Right lobe of liver (tissue), 6 donors: ENCODE measurements at places on chromosomes 12 and 14. TPM values are rescaled to one million over a fixed set of nuclear protein-coding genes. Genes with fewer than 3 reads are reported as not detected.

- no peak for DNase-seq
Measured at GRCh38 chr12:83122623-83122934, 435.9 kb downstream of the TMTC2 start.

DNA sequence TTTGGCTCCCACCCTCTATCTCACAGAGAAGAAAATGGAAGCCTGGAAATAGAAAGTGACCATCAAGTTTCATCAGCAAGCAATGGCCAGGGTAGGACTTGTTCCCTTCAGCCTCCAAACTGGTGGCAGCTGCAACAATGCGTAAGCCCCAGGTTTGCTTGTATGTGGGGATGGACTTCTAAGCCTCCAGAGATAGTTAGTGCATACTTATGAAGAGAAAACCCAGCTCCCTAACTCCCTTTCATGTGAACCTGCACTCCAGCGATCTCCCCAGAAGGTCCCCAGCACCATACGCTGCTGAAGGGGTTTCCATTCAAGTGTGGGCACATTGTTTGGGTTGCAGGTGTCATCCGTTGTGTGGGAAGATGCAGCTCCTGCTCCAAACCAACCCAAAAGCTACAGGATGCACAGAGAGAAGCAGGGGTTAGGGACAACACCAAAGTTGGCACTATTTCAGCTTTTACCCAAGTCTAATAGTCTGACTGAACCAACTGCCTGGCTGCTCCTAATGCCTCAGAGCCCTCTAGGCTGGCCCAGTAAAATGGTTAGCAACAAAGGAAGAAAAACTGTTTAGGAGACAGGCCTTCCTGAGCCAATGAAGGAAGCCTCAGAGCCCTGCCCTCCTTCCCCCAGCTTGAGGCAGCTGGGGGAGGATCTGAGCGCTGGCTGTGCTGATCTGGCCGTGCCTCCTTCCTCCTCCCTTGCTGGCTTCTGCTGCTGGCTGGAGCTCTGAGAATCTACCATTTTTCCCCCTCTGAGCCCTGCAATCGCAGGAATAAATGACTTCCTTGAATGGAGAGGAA lies 12.3 kb downstream of the ZFP36L1 start:
- DNase-seq, result peak; percentile 58

DNA sequence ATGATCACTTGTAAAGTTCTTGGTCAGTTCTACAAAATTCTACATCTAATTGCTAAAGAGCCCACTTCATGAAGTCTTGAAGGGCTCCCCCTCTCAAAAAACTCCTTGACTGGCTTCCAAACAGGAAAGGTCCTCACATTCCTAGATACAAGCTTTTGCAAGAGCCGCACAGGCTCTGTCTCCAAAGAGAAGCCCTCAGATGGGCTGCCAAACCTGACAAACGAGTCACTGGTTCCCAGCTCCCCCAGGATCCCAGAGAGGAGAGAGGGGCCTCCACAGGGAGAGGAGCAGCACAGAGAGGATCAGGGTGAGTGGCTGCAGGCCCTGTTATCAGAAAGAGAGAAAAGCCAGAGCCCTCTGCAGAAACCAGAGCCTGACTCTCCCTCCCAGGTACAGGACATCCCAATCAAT lies 5.8 kb downstream of the NID2 start:
- no peak for DNase-seq

DNA sequence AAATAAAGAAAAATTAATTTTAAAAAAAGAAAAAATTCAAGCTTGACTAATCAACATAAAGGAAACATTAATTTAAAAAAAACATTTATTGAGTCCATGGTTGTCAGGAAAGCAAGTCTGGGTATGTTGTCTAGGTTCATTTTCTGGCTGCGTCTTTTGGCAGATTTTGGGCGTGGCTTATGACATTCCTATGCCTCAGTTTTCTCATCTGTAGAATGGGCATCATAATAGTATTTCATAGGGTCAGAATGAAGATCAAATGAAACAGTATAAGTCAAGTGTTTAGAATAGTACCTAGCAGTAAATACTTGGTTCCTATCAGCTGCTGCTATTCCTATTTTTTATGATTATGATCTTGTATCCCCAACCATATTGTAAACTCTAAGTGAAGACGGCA lies 40.5 kb downstream of the MYO1H start:
- no peak for DNase-seq

The MTA1 gene
- total RNA-seq, result 29.4 TPM

The TRIM9 gene
- total RNA-seq, result 0.31 TPM

The RASSF9 gene
- total RNA-seq, result 0.35 TPM
